ENCODE measurements at places on chromosomes 3 and 15.

GRCh38 chr15:77009646-77010311 lies 14.9 kb downstream of the PSTPIP1 start:
- DNase-seq, result no peak

GRCh38 chr3:55518451-55518850 lies 31.3 kb upstream of the WNT5A start:
- no peak for DNase-seq

GRCh38 chr3:184688251-184688881 lies 23.5 kb downstream of the MAGEF1 start:
- no peak for DNase-seq

DNA sequence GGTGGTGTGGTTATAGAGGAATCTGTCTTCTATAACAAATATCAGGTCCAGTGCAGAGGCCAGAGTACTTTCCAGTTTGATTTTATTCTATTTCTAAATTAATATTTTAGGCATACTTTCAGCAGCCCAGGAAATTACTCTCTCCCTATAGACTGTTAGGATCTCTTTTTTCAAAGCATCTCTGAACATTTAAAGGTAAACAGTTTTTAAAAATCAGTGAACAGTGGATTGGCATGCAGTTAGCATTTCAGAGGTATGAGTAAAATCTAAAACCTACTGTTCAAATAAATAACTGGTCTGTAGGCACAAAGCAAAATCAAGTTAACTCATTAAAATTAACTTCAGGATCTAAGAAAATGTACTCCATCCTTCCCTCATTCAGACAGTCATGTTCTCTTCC lies 3.0 kb downstream of the ZBED2 start:
- DNase-seq, result no peak

- DNase-seq, result no peak
Measured at GRCh38 chr15:31525988-31526665, 199.5 kb downstream of the KLF13 start.

GRCh38 chr3:46586738-46587246 lies 20.7 kb upstream of the LRRC2 start:
- DNase-seq, result no peak

DNA sequence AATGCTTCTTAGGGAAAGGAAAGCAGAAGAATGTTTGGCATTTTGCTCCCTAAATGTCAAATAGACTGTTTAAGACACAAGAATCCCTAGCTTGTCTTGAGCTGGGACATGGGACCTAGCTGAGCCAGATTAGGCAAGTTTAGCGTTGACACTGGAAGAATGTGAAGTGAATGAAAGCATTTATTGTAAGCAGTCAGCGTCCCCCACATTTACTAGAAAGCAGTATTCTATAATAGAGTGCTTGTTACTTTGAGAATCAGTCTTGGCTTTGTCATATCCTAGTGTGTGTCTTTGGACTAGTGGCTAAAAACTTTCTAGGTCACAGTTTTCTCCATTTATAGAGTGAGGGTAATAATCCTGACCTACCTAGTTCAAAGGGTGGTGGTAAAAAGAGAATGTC lies 161.6 kb downstream of the ADAMTSL3 start:
- DNase-seq, result no peak

GRCh38 chr3:16596352-16597032 lies 8.7 kb downstream of the DAZL start:
- no peak for DNase-seq

GRCh38 chr15:80403712-80404056 lies 498 bp upstream of the ARNT2 start:
- DNase-seq, result no peak

- DNase-seq, result no peak
Measured at GRCh38 chr3:59573911-59574310, 524.1 kb upstream of the CFAP20DC start.

DNA sequence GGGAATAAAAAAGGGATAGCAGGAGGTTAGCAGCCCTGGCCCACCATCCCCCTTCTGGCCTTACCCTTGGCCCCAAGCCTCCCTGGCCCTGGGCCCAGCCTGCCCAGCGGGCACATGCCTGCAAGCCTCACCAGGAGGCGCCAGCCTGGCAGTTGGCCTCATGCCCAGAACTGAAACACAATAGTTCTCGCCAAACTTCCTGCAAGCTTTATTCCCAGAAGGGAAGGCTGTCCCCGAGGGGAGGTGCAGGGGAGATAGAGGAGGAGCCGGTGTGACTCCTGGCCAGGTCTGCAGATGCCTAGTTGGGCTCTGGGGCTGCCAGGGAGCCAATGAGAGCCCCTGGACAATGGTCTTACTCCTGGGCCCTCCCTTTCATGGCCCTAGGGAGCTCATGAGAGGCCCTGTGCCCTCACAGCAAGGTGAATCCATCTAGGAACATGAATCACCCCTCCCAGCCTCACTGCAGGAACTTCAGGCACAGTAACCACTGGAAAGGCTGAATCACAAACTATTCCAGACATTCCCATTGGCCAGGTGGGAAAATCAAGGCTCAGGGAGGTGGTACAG lies 4.0 kb downstream of the CCDC33 start:
- DNase-seq, result no peak

DNA sequence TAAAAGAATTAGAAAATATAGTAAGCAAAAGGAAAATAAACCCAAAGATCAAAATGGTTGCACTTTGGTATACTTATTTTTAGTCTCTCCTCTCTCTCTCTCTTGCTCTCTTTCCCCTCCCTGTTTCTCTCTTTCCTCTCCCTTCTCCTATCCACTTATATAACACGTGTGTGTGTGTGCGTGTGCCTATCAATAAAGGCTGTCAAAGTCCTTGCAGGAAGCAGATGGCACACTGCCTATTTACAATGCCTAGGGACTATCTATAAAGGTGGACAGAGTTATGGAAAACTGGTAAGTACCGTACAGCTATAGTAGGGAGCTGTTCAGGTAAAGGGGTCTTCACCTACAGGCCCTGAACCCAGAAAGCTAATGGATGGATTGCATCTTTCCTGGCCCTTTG lies 161.6 kb downstream of the SQOR start:
- DNase-seq, result no peak

DNA sequence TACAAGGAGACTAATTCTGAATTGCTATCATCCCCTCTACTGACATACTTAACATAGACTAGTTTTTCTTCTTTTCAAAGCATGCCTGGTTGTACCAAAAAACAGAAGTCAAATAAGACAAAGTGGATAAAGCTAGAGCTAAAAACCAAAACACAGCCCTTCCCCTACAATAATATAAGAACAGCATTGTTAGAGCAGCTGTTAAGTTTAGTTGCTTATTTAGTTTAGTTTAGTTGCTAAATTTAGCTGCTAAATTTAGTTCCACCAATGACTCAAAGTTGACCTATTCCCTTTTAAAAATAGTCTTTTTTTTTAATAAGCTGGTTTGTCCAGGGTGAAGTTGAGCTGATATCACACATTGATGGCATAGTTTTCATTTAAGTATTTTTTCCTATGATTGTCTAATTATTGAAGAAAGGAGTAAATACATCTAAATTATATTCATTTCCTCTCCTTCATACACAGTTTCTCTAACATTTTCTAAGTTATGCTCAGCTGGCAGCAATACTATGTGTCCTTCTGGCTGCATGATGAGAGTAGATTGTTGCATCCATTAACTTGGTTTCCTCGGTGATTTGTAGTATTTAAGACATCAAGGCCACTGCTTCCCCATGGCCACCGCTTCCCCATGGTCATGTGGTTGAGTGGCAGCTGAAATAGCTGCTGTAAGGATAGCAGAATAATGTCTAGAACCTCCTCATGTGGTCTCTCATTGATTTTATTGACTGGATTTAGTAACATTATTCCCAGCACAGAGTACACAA lies 718.6 kb upstream of the NECTIN3 start:
- DNase-seq, result no peak
